Activated CD8-positive, alpha-beta memory T cell treated with anti-CD3 and anti-CD28 coated beads for 48 hours (primary cell): ENCODE measurements at places on chromosomes 2 and 18.

GRCh38 chr2:29253-29652 is 17.1 kb downstream of the FAM110C start:
- no peak for DNase-seq

- no peak for DNase-seq
Observed at GRCh38 chr2:127541809-127542208, 6.3 kb downstream of the MYO7B start.

DNA sequence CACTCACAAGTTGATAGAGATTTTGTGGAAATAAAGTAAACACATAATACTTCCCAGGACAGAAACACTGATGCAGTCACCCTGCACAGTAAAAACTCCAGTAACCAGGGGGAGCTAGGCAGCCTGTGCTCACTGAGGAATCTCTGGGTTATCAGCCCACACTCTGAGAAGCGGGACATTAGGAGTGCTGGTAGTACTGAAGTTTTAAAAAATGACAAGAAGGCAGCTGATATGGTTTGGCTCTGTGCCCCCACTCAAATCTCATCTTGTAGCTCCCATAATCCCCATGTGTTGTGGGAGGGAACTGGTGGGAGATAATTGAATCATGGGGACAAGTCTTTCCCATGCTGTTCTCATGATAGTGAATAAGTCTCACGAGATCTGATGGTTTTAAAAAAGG is 31.4 kb downstream of the KCTD1 start:
- no peak for DNase-seq

DNA sequence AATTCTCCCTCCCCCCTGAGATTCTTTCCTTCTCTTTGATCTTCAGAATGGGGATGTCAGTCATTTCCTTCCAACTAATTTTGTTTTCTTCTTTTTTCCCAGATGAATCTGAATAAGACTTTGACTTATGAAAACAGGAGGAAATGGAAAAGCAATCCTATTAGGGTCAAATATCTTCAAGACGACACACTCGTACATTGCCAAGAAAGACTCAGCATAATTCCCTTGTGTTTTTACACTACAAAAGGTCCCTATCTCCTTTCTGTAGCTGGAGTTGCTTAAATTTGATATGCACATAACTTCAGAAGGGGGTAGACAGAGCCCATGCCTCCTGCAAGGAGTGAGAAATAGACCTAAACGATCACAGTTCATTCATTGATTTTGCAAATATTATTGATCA is 230.3 kb upstream of the RBBP8 start:
- DNase-seq: no peak

DNA sequence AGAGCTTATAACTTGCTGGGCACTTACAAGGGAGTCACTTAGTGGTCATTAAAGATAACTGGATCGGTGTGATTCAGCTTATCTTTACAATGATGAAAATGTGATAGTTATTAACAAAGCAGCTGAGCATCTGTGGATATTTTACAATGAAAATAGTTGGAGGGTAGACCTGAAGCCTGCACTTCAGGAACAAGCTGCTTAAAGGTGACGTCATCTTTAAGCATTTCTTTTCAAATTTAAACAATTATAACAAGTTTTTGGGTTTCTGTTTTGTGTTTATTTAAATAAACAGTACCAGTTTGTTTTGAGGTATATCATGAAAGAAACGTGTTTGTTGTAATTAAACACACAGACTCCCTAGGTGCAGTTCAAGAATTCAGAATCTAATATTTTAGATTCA is 513.9 kb downstream of the ZNF516 start:
- no peak for DNase-seq

GRCh38 chr18:24396082-24396633 is 1.5 kb downstream of the OSBPL1A start:
- no peak for DNase-seq

- DNase-seq: no peak
Observed at GRCh38 chr2:63983986-63984605, 35.1 kb downstream of the VPS54 start.

DNA sequence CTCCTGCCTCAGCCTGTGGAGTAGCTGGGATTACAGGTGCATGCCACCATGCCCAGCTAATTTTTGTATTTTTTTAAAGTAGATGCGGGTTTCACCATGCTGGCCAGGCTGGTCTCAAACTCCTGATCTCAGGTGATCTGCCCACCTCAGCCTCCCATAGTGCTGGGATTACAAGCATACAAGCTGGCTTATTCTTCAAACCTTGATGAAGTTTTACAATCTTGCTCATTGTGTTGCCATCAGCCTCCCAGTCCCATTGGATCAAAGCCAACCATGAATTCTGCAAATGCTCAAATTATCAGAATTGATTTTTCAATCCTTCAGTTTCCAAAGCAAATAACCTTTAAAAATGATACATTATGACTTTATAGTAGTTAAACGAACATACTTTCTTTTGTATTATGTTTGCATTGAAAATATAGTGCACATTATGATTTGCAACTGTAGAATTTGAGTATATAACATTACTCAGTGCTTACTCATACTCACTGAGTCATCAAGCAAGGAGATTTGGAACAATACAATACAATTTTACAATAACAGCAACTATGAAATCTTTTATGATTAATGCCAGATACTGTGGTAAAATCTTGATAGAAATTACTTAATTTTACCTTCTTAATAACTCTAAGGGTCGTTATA is 1491.9 kb upstream of the CELF4 start:
- no peak for DNase-seq

GRCh38 chr2:184402381-184402780 is 195.9 kb upstream of the ZNF804A start:
- DNase-seq: no peak

DNA sequence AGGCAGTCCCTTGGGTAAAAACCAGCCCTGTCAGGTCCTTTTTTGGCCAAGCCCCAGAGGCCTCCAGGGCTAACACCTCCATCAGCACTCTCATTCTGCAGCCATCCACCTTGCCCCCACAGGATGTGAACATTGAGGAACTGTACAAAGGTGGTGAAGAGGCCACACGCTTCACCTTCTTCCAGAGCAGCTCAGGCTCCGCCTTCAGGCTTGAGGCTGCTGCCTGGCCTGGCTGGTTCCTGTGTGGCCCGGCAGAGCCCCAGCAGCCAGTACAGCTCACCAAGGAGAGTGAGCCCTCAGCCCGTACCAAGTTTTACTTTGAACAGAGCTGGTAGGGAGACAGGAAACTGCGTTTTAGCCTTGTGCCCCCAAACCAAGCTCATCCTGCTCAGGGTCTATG is 7.3 kb downstream of the IL1F10 start:
- no peak for DNase-seq

DNA sequence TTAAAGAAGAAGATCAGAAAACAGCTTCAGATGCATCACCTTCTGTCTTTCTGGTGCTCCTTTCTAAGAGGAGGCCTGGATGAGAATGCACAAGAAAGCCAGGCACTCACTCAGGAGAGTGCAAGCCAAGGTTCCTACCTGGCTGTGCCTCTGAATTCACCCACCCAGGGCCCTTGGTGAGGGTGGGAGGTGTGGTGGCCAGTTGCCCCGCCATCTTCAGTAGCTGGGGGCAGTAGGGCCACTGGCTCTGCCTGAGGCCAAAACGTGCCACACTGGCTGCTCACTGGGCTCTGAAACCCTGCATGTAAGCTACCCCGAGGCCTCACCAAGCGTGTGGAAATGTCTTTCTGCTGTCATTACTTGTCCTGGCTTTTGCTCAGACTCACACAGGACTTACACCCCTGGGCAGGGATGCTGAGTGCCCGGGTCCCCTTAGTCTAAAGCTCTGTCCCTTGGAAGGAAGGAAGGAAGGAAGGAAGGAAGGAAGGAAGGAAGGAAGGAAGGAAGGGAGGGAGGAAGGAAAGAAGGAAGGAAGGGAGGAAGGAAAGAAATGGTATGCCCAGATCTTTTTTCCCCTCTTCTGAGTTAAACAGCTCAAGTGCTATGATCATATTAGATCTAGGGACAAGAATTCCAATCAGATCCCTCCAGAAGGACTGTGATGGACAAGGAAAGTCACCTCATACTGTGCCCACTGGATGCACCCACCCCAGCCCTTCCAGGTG is 8.5 kb upstream of the LBH start:
- DNase-seq: no peak

DNA sequence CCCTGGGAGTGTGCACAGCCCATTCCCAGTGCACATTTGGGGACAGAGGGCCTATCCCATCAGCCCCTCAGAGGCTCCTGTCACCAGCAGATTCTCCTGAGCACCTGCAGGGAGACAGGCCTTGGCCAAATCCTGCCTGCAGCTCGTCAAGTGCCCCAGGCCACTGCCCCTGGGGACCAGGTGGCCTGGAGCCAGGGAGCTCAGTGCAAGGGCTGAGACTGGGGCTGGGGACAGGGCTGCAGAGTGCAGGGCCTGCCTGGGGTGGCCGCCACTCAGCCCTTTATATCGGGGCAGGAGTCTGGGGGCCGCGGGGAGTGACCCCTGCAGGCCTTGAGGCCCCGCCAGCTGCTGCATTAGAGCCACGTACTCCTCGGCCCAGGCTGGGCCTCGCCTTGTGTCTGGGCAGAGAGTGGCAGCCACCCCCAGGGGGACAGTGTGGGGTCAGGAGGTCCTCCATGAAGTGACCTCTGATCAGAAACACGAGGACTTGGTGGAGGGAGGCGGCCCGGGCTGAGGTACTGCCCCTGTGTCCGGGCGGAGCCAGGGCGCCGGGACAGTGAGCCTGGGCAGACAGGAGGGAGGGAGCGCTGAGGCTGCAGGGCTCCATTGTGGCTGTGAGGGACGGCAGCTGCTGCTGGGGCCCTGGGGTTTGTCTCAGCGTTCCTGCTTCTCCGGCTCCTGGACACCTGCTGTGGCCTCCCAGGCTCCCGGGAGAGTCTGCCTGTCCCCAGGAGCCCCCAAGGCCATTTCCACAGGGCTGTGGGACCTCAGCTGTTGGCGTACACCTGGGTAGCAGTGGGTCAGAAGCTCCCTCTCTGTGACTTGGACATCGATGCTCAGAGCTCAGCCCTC is 24.2 kb downstream of the GPC1 start:
- DNase-seq: no peak

DNA sequence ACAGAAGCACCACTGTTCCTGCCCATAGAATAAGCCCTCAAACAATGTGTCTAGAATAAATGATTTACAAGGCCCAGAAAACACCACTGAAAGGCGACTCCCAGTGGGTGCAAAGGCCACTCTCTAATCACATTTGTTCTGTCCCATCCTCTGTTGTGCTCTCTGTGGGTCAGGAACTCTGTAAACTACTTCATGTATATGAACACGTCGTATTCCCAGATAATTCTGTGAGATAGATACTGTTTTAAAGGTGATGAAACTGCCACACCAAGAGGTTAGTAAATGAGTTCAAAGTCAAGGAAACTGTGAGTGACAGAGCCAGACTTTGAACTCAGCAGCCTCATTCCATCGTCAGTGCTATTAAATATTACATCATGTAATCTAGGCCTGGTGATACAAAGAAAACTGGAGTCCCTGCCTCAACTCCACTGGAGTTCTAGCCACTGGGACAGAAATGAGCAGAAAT is 269.7 kb upstream of the DCC start:
- no peak for DNase-seq

- no peak for DNase-seq
Observed at GRCh38 chr2:165287094-165287778, 48.0 kb downstream of the SCN2A start.

GRCh38 chr2:223019987-223020717 is 31.8 kb upstream of the KCNE4 start:
- no peak for DNase-seq

GRCh38 chr18:69658685-69659084 is 258.0 kb downstream of the DOK6 start:
- DNase-seq: no peak

DNA sequence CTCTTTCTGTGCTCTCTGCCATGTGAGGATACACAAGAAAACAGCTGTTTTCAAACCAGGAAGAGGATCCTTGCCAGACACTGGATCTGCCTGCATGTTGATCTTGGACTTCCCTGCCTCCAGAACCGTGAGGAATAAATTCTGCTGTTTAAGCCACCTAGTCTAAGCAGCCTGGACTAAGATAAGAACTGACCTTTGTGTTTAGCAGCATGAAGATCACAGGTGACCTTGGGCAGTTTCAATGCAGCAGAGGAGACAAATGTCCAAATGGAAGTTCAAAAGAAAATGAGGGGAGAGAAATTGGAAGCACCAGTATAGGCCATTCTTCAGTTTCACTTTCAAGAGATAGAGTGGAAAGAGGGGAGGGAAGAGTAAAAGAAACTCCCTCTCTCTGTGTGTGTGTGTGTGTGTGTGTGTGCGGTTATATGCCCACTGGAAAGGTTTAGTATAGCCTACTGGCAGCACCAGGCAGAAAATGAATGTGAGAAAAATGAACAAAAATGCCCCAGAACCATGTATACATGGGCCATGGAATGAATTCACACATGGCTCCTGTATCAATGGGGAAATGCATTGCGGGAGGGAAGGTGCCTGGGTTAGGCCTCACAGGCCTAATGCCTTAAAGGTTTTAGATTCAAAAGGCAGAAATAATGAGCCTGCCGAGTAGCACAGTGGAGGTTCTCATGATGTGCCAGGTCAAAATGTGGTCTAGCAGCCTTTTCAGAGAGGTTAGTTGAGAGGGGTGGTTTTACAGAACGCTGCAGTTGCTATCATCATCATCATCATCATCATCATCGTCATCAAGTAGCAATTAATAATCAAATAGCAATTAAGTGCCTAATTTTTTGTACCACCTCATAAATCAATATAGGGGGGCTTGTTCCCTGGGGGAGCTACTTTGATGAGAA is 1.1 kb upstream of the CERS6 start:
- no peak for DNase-seq

DNA sequence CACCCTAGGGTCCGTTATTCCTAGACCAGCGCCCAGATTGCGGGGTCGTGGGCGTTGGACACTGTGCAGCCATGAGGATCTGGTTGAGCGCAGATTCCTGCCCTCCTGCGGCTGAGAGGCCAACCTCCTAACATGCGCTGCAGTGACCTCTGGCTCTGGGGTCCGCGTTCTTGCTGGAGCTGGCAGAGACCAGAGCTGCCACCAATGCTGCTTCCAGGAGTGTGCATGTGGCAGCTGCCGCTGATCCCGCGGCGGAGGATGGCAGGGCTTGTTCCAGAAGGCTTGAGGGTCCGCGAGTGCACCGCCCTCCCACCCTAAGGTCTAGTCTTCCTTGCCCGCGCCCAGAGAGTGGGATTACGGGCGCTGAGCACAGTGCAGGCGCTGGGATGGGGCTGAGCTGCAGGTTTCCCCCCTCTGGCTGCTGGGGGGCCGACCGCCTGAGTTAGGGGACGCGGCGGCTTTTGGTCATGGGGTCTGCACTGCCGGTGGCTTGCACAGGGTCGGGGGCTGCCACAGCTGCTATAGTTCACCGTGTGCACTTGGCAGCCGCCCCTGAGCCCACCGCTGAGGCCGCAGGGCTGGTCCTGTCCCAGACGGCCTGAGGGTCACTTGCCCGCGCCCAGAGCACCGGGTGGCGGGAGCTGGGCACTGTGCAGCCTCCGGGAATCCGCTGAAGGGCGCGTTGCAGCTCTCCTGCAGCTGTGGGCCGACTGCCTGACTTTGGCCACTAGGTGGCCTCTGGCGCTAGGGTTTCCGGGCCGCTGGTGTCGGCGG is 145.9 kb downstream of the CCDC74A start:
- peak; percentile 28 for DNase-seq

DNA sequence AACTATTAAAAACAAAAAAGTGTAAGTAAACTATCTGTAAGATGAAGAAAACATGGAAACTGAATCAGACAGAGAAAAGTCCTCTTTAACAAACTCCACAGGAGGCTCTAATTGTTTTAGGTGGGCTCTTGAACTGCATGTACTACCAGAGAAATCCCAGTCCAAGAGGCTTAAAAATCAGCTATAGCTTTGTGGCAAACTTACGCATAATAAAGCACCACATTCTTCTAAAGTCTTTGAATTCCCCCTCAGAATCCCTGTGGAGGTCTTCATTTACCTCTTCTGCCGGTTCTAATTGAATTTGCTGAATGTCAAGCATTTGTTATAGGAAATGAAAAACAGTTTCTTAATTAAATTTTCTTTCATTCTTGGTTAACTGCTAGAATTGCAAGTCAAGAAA is 40.8 kb downstream of the CHN1 start:
- DNase-seq: no peak
